ENCODE measurements at places on chromosomes 2 and 18.

GRCh38 chr18:5983488-5983887 is 88.2 kb upstream of the TMEM200C start:
- no peak for DNase-seq

DNA sequence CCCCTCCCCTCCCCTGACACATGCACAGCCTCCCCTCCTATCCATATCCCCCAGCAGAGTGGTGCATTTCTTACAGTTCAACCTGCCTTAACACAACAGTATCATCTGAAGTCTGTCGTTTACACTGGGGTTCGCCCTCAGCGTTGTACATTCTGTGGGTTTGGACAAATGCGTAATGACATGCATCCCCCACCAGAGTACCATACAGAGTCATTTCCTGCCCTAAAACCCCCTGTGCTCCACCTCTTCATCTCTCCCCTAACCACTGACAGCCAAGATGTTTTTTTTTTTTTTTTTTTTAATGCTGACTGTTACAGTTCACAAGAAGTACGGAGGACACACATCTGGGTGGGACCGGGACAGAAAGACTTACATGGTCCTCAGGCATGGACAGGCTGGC is 22.6 kb downstream of the POMC start:
- no peak for DNase-seq

DNA sequence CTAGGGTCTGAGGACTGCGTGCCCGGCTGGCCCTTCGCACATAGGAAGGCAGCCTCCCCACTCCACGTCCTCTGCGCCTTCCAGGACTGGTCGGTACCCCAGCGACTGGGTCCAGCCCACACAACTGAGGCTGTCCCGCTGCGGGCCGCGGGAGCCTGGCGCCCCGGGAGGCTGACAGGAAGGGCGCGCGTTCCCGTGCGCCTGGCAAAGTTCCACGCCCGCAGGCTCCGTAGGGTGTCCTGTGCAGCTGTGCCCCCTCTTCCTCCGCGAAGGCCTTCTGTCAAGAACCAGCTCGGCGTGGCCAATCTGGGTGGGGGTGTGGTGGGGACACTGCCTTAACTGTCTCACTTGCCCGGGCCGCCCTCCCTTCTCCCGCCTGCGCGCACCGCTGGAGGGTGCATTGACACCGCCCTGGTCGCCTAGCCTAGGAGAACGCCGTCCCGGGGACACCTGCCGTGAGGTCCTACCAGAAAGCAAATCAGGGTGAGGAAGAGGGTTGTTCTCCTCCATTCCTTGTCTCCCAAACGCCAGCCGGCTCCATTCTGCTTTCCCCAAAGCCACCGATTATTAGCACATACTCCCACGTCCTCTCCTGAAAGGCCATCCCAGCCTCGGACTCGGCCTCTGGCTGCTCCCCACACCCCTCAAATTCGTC is 618 bp upstream of the LYPD1 start:
- DNase-seq = no peak

DNA sequence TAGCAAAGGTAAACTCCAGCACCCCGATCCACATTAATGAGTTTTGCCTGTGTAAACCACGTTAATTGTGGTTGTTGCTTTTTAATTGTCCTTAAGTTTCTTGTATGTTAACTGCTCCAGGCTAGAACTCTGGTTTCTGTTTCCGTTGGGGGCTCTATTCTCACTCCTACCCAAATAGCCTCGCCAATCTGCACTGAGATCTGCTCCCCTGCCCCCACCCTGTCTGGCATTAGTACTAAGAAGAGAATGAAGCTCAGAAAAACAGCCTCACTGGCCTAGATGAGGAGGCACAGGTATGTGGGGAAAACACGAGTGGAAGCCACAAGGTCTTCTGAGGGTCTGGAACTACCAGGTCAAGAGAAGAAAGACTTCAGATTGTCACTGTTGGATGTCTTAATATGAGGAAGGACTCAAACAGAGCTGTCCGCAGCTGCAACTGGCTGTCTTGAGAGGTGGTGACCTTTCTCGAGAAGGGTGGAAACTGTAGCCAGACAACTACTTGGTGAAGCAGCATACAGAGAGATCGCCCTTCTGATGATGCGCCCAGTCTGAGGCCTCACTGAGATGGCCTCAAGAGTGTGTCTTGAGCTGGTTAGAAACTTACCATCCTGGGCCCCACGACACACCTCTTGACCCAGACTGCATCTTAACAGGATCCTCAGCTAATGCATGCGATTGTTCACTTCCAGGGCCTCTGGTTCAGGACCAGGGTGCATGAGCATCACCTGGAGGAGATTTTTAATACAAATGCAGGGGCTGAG is 73.1 kb downstream of the TGOLN2 start:
- no peak for DNase-seq

GRCh38 chr2:48568547-48568946 is 38.6 kb downstream of the STON1 start:
- DNase-seq = no peak

DNA sequence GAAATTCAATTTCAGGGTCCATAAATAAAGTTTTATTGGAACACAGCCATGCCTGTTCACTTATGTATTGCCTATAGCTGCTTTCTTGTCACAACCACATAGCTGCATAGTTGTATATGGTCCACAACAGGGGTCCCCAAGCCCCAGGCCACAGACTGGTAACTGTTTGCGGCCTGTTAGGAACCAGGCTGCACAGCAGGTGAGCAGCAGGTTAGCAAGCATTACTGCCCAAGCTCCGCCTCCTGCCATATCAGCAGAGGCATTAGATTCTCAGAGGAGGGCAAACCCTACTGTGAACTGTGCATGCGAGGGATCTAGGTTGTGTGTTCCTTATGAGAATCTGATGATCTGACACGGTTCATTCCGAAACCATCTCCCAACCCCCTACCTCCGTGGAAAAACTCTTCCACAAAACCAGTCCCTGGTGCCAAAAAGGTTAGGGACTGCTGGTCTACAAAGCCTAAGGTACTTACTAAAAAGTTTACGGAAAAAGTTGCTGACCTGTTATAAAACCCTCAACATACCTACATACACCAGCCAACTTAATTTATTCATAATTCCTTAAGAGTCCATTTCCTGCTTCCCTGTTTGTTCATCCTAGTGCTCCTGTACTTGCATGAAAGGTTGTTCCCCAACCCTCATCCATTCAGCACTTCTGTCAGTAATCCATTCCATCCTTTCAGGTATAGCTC is 40.1 kb downstream of the NDUFAF7 start:
- DNase-seq = no peak

- no peak for DNase-seq
These were observed 67.4 kb downstream of the HS1BP3 start for GRCh38 chr2:20583425-20583881.

GRCh38 chr2:19312949-19313348 is 45.5 kb downstream of the OSR1 start:
- DNase-seq = no peak

GRCh38 chr2:84919885-84920580 is 14.6 kb downstream of the TMSB10 start:
- DNase-seq = no peak

- no peak for DNase-seq
These were observed 108.4 kb downstream of the POLR1A start for GRCh38 chr2:85997017-85997970.

DNA sequence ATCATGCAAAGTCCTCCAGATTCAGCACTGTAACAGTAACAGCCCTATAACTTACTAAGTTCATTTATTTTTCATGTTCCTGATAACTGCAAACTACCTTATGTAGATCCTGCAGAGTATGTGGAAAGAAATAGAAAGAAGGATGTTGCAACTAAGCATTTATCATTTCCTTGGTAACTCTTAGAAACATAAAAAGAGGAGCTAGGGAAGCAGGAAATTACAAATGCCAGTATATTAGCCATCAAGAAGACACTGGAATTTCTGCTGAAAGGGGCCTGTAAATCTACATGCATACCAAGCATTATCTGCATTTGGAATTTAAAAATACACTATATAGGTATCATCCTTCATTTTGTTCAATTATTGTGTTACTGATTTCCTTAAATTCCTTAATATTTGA is 66.8 kb downstream of the PDE11A start:
- no peak for DNase-seq

- no peak for DNase-seq
These were observed 856.8 kb upstream of the GCFC2 start for GRCh38 chr2:76567478-76567877.

DNA sequence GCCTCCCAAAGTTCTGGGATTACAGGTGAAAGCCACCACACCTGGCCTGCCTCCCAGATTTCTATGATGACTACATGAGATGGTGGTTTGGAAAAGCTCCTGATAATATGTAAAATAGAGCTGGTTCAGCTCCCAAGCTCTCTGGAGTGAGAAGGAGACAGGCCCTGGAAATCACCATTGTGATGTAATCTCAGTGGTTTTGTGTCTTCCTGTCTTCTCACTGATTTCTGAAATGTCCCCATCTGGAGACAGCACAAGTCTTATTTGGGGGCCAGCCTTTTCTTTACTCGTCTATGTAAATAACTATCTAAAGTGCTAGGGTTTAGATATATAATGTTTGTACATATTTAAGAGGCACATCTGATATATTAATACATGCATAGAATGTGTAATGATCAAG is 64.0 kb downstream of the CCNT2 start:
- no peak for DNase-seq

- no peak for DNase-seq
These were observed 213.3 kb downstream of the ACKR3 start for GRCh38 chr2:236782938-236783337.

GRCh38 chr18:26487437-26487836 is 60.9 kb downstream of the KCTD1 start:
- DNase-seq = no peak

DNA sequence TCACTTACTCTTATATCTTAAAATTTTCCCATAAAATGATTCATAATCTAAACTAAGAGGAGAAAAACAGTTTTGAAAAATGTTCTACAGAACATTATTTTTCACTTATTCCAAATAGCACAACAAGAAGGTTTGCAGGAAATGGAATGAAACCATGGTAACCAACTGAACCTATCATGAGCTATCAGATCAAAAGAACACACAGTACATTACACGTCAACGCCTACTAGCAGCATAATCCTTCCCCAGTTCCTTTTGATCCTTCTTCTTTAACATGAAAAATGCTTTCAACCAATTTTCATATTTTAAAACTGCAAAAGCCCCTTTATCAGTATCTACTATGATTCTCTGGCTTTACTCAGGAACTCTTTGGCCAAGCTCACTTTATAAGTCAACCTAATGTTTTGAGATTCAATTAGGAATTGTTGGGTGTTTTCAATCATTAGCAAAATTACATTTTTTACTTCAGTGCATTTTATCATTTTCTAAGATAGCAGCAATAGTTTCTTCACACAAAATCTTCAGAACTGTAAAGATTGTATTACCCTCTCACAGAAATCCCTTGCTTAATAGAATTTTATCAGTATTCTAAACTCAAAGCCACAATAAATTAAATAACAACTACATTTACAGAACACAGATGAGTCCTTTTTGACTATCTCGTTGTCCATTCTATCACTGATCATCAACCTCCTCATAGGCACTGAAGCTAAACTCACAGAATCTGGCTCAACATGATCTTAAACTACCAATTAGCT is 102.5 kb downstream of the CHN1 start:
- DNase-seq = no peak

DNA sequence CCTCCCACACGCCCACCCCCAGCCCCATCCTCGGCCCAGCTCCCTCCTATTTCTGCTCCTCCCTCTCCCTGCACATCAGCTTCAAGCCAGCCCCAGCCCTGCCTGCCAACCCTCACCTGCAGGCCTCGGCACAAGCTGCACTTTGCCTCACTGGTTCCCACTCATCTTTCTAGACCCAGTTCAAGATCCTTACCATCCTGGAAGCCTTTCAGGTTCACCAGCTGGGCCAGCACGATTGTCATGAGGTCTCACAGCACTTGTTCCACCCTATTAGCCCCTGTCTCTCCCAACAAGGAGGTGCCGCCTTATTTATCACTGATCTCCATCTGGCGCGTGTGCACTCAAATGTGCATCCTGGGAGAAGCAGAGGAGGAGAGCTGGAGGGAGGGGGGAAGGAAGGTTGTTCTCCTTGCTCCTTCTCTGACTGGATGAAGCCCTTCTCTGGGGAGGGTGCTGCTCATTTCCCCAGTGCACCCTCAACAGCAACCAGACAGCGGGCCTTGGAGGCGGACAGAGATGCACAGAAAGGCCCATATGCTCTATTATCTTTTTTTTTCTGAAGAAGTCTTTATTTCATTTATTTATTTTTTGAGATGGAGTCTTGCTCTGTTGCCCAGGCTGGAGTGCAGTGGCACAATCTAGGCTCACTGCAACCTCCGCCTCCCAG is 15.5 kb upstream of the BIN1 start:
- no peak for DNase-seq

DNA sequence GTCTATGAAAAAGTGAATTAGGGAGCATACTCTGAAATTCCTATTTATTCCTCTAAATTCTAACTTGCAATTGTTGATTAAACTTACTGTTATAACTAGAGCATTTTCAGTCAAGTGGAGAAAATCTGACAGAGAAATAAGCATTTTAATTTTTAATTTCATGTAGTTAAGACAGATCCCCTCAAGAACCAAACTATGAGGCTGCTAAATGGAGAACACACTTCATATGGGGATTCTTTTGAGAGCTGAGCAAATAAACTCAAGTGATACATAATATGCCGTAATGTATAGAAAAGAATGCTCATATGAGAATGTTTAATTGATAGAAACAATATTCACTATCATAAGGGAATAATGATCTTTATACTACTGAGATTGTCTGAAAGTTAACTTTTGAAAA is 340.8 kb downstream of the ERBB4 start:
- DNase-seq = no peak

DNA sequence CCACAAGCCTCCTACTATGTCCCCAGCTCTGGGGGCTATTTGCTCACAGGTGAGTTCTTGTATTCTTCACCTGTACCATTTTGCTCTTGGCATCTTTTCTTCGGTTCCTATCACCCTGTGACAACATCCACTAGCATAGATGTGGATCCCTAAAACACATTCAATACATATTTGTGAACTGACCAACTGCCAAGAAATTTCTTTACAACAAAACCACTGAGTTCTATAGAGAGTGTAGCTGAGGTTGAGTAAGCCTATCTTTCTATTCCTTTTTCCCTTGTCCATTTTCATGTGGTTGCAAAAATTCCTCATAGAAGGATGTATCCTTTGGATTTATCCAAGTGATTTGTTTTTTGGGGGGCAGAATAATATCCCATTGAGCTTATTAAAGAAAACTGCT is 192.7 kb upstream of the ITGA4 start:
- no peak for DNase-seq

DNA sequence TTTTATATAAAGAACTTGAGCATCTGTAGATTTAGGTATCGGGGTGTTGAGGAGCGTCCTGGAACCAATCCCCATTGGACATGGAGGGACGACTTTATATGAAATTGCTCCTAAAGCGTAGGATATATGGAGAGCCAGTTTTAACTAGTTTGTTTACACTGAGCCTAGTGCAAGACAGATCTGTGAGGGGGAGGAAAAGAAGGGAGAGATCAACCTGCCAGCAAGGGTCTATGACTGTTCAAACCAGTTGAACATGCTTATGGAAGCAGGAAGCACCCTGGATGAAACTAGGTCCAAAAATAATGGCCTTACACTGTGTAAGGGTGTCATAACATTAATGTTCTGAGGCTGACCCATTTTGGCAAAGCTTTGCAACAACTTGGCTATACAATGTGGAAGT is 34.0 kb upstream of the SLC40A1 start:
- no peak for DNase-seq

- DNase-seq = no peak
These were observed 21.3 kb downstream of the SCN1A start for GRCh38 chr2:166106431-166107015.

GRCh38 chr2:120511947-120512710 is 166.2 kb downstream of the INHBB start:
- no peak for DNase-seq

Measured in stimulated activated CD8-positive, alpha-beta memory T cell treated with anti-CD3 and anti-CD28 coated beads, Interleukin-12 subunit alpha, Interleukin-12 subunit beta, amount 100 ng/mL, for 1 hour (primary cell).